ENCODE measurements at places on chromosomes 4 and X.

DNA sequence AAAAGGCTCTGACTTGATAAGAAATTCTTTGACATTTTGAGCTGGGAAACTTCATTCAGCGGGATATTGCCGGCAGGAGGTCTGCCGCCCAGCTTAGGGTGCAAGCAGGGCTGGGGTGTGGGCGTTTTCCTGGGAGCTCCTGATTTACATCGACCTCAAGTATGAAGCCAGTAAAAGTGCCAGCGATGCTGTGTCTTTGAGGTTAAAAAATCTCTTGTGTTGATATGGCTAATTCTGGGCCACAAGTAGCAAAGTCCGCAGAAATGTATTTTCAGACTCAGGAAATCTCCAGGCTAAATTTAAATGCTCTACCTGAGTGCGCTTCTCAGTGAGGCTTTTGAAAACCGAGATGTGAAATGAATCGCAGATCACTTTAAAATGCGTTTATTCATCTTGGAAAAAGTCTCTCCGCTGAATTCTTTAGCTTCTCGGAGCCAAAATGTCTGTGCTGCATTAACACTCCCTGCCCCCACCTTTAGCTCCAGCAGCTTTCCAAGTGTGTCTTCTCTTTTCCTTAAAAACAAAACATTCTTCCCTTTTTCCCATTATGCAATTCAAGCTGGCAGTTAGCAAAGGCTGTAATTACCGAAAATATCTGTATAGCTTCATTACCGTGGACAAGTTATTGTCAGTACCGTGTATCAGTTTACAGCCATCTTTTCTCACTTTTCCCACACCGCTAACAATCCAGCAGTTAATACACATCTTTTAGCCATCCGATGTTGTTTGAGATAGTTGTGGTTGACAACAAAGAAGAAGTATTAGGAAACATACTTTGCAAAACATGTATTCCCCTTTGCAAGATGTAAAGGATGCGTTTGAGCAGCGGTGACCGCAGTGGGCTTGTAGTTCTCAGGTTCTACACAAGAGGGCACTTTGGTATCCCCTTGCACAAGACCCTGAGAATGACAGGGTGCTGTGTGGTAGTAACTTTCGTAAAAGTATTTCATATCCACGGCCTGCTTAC lies 136.0 kb upstream of the STX18 start:
- no peak for DNase-seq

- no peak for DNase-seq
Observed at GRCh38 chr4:65170768-65171514, 499.3 kb downstream of the EPHA5 start.

DNA sequence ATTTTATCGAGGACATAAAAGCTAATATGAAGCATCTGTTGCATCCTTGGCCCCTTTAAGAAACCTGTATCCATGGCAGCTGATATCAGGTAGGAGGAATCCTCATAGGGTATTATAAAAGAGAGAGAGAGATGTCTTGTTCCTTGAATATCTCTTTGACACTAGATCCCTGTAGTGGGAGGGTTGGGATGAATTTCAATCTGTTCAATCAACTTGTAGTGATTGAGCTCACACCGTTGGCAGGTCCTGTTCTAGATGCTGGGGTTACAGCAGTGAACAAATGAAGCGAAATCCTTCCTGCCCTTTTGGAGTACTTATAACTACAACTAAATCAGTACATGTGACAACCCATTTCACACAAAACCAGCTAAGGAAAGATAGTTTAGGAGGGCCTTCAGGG lies 35.3 kb upstream of the GATB start:
- DNase-seq: no peak

DNA sequence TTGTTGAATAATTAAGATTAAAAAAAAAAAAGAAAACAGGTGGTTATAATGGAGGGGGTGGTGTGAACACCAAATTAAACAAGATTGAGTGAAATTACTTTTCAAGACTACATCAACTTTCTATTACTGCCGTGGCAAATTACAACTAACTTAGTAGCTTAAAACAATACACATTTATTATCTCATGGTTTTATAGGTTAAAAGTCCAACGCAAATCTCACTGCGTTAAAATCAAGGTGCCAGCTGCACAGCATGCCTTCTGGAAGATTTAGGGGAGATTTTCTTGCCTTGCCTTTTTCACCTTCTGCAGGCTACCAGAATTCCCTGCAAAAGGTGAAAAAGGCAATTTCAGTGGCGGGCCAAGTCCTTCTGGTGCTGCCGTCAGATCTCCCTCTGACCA lies 58.5 kb downstream of the ATXN3L start:
- no peak for DNase-seq

DNA sequence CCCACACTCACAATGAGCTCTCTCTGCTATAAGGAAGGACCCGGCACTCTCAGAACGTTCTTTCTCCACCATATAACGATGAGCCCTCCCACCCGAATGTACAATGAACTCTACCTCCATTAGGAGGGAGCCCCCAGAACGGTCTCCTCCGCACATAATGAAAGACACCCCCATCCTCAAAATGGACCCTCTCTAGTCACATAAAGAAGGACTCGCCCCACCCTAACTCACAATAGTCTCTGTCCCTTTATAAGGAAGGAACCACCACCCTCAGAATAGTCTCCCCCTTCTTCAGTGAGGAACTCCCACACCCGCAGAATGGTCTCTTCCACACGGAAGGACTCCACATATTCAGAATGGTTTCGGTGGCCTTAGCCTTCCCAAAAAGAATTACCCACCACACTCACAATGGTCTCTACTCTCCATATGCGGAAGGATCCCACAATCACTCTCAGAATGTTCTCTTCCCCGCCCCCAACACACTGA lies 477 bp downstream of the SLC35A2 start:
- DNase-seq: no peak

DNA sequence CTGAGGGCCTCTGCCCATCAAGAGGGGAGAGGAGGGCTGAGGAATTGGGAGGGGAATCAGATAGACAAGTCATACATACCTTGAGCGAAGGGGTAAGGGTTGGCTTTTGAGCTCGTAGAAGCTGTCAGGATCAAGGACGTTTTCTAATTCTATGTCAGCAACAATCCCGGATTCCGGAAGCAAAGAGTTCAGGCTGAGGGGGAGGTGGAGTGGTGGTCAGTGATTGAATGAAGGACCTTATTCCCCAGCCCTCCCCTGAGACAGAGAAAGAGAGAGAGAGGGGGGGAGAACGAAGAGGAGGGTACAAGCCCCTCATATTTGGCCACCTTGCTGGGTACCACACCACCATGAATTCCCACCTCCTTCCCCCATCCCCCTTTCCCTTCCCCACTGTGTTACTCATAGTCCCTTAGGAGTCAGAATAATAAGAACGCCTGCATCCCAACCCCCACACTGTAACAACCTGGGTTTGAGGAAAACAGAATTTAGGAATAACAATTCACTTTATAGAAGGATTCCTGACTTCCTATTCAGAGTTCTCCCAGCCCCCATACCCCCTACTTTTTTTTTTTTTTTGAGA lies 2.7 kb downstream of the TFE3 start:
- no peak for DNase-seq

DNA sequence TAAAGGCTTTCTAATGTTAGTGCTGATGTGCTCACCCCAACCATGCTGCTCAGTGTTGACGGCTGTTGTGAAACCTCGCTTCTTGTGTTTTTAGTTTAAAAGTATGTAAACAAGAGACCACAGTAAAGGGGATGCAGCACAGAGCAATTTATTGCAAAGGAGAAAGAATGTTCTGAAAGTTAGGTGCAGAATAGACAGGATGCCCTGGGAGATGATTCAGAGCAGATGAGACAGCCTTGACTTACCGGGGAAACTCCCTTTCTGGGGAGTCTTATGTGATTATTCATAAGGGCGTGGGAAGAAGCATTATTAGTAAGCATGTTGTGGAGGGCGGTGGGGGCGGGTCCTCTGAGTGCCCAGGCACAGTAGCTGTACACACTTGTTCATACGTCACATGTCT lies 47.7 kb downstream of the EVC start:
- DNase-seq: peak; percentile 49

GRCh38 chrX:8629871-8630270 lies 102.1 kb downstream of the ANOS1 start:
- DNase-seq: no peak

DNA sequence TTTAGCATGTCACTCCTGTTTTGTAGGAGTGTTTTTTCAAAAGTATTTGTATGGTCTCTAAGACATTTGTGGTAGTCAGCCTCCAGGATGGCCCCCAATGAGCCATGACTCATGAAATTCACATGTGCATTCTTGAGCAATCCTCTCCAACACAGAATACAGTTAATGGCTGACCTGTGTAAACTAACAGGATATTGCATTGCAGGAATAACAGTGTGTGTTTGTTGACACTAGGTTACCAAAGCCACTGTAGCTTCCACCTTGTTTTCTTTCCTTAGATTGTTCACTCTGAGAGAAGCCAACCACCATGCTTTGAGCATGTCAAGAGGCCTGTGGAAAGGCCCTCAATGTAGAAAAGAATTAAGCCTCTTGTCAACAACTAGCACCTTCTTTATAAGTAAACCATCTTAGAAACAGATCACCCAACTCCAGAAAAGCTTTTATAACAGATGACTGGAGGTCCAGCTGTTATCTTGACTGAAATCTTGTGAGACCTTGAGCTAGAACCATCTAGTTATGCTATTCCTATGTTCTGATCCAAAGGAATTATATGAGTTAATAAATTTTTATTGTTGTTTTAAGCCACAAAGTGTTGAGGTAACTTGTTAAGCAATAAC lies 28.5 kb downstream of the TBCK start:
- no peak for DNase-seq

DNA sequence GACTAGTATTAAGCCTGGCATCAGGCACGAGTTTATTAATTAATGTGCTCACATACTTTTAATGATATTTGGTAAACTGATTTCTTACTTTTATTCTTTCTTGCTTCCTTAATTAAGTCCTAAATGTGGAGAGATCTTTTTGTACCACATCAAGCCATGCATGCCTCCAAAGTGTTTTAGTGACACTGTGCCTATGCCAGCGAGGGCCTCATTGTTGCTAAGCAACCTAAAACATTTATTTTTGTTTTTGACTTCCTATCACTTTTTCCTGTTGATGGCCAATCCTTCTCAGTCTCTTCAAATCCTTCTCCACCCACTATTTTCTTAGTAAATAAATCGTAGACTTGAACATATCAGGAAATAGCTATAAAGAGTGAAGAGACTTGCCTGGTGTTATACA lies 5.5 kb upstream of the NSUN7 start:
- no peak for DNase-seq

- no peak for DNase-seq
Observed at GRCh38 chr4:26410385-26411293, 79.6 kb downstream of the CCKAR start.

- DNase-seq: no peak
Observed at GRCh38 chr4:61812171-61812570, 612.0 kb downstream of the ADGRL3 start.

DNA sequence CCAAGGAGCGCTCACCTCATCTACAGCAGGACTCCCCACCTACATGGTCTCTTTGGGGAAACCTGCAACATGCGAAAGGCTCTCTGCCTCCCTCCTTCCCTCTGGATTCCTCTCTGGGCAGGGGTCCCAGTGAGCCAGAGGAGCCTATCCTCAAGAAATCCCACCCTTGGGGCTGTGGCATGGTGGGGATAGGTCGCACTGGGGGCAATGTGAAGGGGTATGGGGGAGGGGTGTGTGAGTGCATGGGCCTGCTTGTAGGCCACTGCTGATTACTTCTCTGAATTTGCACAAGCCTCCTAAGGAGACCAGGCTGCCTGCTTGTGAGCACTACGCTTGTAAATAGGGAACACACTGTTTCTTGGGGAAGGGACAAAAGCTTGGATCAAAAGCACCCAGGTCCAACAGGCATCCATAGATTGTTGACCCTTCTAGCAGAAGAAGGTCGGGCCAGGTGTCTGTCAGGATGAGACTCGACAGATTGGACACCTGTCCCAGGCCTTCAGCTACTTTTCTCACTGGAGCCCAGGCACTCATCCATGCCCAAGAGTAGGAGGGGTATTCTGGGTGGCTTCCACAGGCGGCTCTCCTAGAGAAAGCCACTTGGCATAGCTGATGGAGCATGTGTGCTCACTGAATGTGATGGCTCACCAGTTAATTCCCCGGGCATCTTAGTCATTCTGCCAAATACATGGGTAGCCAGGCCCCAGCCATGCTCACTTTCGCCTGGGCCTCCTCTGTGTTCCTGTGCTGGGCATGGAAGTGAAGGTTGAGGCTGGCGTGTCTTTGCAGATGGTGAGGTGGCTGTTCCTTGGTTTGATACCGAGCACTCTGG lies 75.0 kb downstream of the NBDY start:
- peak; percentile 27 for DNase-seq

GRCh38 chr4:87108142-87108546 lies 112.3 kb downstream of the KLHL8 start:
- DNase-seq: no peak

DNA sequence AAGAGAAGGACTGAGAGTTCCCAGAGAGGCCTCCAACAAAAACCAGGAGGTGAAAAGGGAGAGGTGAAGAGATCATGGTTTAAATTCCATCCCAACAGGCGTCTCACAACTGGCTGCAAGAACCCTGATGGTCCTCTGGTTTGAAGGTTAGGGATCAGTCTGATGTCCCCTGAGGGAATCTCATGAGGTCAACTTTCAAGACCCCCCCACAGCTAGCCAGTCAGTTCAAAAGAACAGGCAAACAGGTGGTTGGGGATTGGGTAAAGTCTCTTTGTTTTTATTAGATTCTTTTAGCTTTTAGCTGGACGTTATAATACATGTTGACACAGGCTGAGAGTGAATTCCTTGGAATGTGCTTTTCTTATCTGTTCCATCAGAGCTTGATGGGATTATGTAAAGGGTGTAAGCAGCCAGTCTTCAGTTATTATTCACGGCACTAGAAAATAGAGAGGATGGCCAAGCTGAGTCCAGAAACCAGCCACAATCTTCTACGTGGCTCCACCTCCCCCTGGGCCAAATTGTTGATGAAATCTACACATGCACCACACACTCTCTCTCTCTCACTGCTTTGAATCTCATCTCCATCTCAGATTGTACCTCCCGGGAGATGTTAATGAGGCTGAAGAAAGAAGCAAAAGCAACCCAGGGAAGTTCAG lies 20.8 kb downstream of the ENPP6 start:
- no peak for DNase-seq

- no peak for DNase-seq
Observed at GRCh38 chr4:123588631-123589241, 192.1 kb downstream of the SPRY1 start.

DNA sequence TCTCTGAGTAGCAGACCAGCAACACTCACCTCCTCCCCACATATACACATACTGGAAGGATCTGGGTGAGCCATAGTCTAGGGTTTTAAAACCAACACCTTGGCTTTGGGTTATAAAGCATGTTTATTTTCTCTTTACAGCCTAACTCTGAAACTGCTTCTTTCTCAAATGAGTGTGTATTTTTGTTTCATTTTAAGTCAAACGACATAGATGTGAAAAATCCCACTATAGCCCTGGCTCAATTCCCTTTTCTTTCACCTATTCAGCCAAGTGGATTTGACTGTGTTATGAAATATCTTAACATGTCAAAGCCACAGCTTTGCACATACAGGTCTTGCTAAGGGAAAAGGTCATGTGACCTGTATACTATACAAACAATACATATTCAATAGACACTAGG lies 13.8 kb downstream of the NEXMIF start:
- DNase-seq: no peak

GRCh38 chr4:140308366-140309123 lies 64.9 kb upstream of the SCOC start:
- DNase-seq: no peak

Data from activated T-cell treated with anti-CD3 and anti-CD28 coated beads, Interleukin-2, amount 50 U/mL, for 24 hours (primary cell).